ENCODE measurements at places on chromosomes 7 and 10.

DNA sequence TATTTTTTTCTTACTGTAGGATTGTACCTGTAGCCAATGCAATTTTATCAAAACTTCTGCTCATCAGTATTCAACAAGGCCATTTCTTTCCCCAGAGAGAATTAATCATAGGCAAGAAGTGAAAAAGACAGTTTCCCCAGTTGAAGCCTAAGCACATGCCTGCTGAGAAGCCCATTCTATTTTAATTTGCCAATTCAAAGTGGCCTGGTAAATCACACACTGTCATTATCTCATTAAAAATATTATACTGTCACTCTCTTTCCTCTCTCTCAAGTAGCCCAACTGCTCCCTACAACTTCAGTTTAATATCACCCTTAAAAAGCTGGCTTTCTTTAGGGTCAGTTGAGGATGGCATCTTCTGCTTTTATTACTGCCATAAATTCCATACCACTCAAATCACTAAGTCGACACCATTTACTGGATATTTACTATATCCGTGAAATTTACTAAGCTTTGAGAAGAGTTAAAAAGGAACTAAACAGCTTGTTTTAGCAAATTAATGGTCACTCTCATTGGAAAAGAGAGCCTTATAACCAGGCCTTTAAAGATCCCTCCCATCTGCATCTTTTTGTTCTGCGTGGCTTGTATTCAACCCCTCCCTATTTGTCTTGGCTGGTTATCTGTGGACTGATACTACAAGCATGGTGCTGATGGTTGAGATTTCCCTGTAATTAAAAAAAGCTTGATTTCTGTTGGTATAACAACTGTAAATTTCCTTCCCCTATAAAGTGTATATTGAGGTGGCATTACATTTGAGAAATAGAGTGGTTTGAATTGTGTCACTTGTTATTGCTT, 30.6 kb downstream of the COL28A1 start:
- no peak for DNase-seq
- no peak overlapping the region for H3K27ac ChIP-seq
- H3K36me3 ChIP-seq: no peaks in the 10 kb centered on the region
- no peaks in the 10 kb centered on the region for H3K27me3 ChIP-seq

DNA sequence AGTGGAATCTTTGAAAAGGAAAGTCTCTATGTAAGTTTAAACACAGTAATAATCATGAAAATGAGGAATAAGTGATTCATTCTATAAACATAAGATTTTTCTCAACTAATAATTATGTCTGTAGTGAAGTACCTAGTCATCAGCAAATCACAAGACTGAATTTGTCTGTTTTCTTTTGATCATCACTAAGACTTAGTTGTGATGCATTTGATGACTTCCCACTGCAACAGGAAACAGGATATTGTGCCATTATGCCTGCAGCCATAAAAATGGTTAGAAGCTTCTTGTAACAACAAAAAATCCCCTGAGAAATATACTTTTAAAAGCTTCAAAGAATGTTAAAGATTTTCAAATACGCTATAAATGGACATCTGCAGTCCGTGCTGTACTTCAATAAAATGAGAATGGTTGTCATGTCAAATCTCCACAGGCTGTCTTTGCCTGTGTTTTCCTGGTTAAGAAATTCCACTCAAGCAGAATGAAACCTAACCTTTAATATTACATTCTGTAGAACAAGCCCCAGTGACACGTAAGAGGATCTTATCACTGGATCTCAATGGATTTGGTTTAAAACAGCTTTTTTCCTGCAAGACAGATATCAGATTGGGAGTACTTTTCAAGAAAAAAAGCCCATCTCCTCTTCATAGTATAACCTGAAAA, 1262.3 kb upstream of the PHF14 start:
- H3K27ac ChIP-seq: no peak overlapping the region
- no peaks in the 10 kb centered on the region for H3K36me3 ChIP-seq
- H3K4me3 ChIP-seq: no peak overlapping the region
- no peak for DNase-seq
- H3K4me1 ChIP-seq: peaks cover 5% of the 10 kb centered on the region
- H3K27me3 ChIP-seq: no peaks in the 10 kb centered on the region

GRCh38 chr7:37416378-37417106, 32.1 kb downstream of the ELMO1 start:
- H3K27ac ChIP-seq: no peak overlapping the region
- no peak overlapping the region for H3K4me3 ChIP-seq
- H3K27me3 ChIP-seq: no peaks in the 10 kb centered on the region
- H3K36me3 ChIP-seq: no peaks in the 10 kb centered on the region
- H3K4me1 ChIP-seq: peaks cover 14% of the 10 kb centered on the region
- DNase-seq: no peak

DNA sequence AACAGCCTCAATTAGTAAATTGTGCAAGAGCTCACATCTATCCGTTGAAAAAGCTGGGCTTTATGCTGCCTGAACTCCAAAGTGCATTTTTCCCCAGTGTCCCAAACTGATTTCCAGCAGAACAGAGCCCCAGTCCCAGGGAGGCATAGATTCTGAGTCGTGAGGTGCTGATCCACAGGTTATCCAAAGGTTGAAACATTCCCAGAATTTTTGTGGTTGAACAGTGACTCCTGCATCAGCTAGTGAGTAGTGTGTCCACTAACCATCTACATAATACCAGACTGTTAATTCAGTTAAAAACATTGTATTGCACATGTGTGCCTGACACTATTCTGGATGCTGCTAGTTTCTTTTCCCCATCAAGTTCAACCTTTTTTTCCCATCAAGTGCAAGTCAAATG, 761.5 kb downstream of the GATA3 start:
- no peak overlapping the region for H3K4me3 ChIP-seq
- H3K27ac ChIP-seq: no peak overlapping the region
- H3K36me3 ChIP-seq: no peaks in the 10 kb centered on the region

- no peaks in the 10 kb centered on the region for H3K36me3 ChIP-seq
- no peak within 1 kb of the TSS for H3K4me3 ChIP-seq
- no peak within 1 kb of the TSS for H3K27ac ChIP-seq
- DNase-seq: no peak
These were observed at the start of gene AGR3 for GRCh38 chr7:16881844-16882243. TSS of gene AGR3 (minus strand) at chr7:16881983. CDS start at chr7:16878618, 3,365 bp downstream.

- H3K4me3 ChIP-seq: no peak overlapping the region
- no peak for DNase-seq
- H3K27me3 ChIP-seq: no peaks in the 10 kb centered on the region
- H3K27ac ChIP-seq: no peak overlapping the region
- H3K36me3 ChIP-seq: no peaks in the 10 kb centered on the region
These were observed 24.5 kb upstream of the ZNF488 start for GRCh38 chr10:47408606-47409005.

- H3K4me3 ChIP-seq: no peak overlapping the region
- DNase-seq: no peak
- H3K36me3 ChIP-seq: no peaks in the 10 kb centered on the region
These were observed 115.4 kb downstream of the WDR37 start for GRCh38 chr10:1171586-1171985.

DNA sequence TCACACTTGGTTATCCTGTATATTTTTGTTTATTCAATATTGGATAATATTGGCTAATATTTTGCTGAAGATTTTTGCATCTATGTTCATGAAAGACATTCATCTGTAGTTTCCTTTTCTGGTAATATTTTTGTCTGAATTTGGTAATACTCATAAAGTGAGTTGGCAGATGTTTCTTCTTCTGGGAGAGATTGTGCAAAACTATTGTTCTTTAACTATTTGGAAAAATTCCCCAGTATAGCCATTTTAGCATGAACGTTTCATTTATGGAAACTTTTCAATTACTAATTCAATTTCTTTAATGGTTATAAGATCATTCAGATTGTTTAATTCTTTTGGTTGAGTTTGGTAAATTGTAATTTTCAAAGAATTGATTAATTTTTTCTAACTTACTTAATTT, 560.8 kb upstream of the FZD8 start:
- H3K4me1 ChIP-seq: no peaks in the 10 kb centered on the region
- no peaks in the 10 kb centered on the region for H3K27me3 ChIP-seq
- no peak overlapping the region for H3K4me3 ChIP-seq
- H3K36me3 ChIP-seq: no peaks in the 10 kb centered on the region

DNA sequence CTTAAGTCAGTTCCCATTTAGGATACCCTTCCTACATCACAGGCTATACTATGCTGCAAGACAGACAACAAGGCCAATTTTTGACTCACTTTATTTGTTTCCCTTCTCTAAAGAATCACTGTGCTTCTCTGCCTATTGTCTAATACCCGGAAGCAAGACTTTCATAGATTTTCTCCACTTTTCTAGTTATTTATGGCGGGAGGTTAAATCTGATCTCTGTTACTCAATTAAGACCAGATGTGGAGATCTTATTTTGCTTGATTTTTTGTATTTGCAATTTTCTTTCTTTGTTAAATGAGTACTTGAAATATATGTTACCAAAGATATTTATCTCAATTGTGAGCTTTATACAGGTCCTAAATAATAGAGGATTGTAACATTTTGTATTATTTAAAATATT, 511.5 kb downstream of the ATRNL1 start:
- H3K4me3 ChIP-seq: no peak overlapping the region
- no peaks in the 10 kb centered on the region for H3K27me3 ChIP-seq
- H3K36me3 ChIP-seq: no peaks in the 10 kb centered on the region
- H3K27ac ChIP-seq: no peak overlapping the region

- no peaks in the 10 kb centered on the region for H3K27me3 ChIP-seq
- DNase-seq: no peak
- no peak overlapping the region for H3K27ac ChIP-seq
- no peaks in the 10 kb centered on the region for H3K36me3 ChIP-seq
- no peak overlapping the region for H3K4me3 ChIP-seq
These were observed 20.8 kb upstream of the ALOX5 start for GRCh38 chr10:45353186-45353585.

DNA sequence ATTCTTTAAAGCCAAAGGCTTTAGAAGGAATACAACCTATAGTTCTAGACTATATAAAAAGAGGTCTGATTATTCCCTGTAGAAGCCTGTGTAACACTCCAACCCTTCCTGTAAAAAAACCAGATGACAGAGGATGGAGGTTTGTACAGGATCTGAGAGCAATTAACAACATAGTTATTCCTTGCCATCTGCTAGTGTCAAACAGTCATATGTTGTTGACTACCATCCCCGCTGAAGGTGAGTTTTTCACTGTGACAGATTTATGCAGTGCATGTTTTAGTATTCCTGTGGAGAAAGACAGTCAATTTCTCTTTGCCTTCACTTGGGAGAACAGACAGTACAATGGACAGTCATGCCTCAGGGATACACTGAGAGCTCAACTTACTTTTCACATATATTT, 19.0 kb upstream of the SLC26A4 start:
- no peak overlapping the region for H3K4me3 ChIP-seq
- no peak for DNase-seq
- H3K27ac ChIP-seq: no peak overlapping the region
- H3K27me3 ChIP-seq: no peaks in the 10 kb centered on the region

DNA sequence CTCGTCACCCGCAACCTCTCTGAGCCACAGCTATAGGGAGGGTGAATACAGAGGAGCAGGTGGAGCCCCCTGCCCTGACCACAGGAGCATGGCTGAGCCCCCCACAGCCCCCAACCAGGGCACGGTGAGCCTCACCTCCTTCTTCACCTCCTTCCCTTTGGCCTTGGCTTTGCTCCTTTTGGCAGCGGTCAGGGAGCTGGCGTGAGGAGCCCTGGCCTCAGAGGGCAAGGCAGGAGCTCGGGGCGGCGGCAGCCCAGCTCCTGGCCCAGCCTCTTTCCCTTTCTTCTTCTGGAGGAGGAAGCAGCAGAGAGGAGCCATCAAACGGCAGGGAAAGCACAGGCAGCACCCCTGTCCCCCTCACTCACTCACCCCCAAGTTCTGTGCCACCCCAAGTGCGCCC, 42.2 kb downstream of the SLC29A4 start:
- no peaks in the 10 kb centered on the region for H3K4me1 ChIP-seq
- no peaks in the 10 kb centered on the region for H3K36me3 ChIP-seq
- no peaks in the 10 kb centered on the region for H3K27me3 ChIP-seq
- H3K27ac ChIP-seq: no peak overlapping the region

DNA sequence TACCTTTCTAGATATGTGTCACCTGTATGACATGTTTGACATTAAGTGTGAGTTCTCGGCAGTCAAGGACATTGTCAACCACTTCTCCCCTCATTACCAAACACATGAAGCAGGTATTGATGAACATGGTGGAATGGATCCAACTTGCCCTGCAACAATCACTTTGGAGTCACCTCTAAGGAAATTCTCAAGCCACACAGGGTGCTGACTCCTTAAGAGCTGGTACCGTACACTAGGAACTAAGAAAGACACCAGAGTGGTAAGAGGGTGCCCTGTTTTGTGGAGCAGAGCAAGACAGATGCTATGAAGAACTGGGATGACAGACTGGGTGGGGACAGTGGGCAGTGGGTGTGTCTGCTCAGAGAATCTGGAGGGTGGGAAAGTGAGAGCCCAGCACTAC, 17.4 kb upstream of the SORBS1 start:
- no peaks in the 10 kb centered on the region for H3K27me3 ChIP-seq
- H3K36me3 ChIP-seq: no peaks in the 10 kb centered on the region
- no peaks in the 10 kb centered on the region for H3K4me1 ChIP-seq
- H3K27ac ChIP-seq: no peak overlapping the region
- DNase-seq: no peak
- no peak overlapping the region for H3K4me3 ChIP-seq

GRCh38 chr10:126210051-126210651, 178.1 kb downstream of the ADAM12 start:
- no peaks in the 10 kb centered on the region for H3K27me3 ChIP-seq
- no peak for DNase-seq
- H3K4me3 ChIP-seq: no peak overlapping the region

- DNase-seq: no peak
- H3K27me3 ChIP-seq: no peaks in the 10 kb centered on the region
- H3K4me3 ChIP-seq: no peak overlapping the region
- H3K36me3 ChIP-seq: no peaks in the 10 kb centered on the region
These were observed 244.8 kb downstream of the BICC1 start for GRCh38 chr10:58757352-58758065.

DNA sequence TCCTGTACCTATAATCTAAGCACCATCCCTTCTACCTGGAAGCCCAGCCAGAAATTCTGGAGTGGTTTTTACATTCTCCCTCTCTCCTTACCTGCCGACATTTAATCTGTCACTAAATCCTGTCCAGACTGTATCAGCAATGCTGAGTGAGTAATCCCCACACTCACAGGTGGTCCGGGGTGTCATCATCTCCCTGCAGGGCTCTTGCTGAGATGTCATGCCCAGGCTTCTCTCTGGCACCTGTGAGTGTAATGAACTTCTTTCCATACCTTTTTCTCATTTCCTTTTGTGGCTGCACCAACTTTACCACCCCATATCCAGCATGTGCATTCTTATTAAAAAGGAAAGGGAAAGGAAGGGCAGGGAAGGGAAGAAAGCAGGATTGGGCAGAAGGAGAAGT, 355.2 kb downstream of the CCSER2 start:
- no peak for DNase-seq
- no peaks in the 10 kb centered on the region for H3K27me3 ChIP-seq
- no peaks in the 10 kb centered on the region for H3K36me3 ChIP-seq
- no peak overlapping the region for H3K4me3 ChIP-seq
- no peaks in the 10 kb centered on the region for H3K4me1 ChIP-seq
- H3K27ac ChIP-seq: no peak overlapping the region

GRCh38 chr10:51679841-51680240, 19.6 kb downstream of the CSTF2T start:
- no peaks in the 10 kb centered on the region for H3K27me3 ChIP-seq
- DNase-seq: no peak
- no peak overlapping the region for H3K4me3 ChIP-seq
- no peaks in the 10 kb centered on the region for H3K4me1 ChIP-seq
